ENCODE measurements at places on chromosomes 2 and 18. TPM values are rescaled to one million over a fixed set of nuclear protein-coding genes. Genes with fewer than 3 reads are reported as not detected.

Gene SLC38A11
- 2.2 TPM for polyA plus RNA-seq

Gene NMUR1
- 0.51 TPM for polyA plus RNA-seq

Gene ANO7
- polyA plus RNA-seq, result 3.1 TPM

Gene TUBA4B
- 0.38 TPM for polyA plus RNA-seq

Gene CLK1
- polyA plus RNA-seq, result 207 TPM

Gene BOLL
- not detected for polyA plus RNA-seq

Gene STEAP3
- 3.2 TPM for polyA plus RNA-seq

DNA sequence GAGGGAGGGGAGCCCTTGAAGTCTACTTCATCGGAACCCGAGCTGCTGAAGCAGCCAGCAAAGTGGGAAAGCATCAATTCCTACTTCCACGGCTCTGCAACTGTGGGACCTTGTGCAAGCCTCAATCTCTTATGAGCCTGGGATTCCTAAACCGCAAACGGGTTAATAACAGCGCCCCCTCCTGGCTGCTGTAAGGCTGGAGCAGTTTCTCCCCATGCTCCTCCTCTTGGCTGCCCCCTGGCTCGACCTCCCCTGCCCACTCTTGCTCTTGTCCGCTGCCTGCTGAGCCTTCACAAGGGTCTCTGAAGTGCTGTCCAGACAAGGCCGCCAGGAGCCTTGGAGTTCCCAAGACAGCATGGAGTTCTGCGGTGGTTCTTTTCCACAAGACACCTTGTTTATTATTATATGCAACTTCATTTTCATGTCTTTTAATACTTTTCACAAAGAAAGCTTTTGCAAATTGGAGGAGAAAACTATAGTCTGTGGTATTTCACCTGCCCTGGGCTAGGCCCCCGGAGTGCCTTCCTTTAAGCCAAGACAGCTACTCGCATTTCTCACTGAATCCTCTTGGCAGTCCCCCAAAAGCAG, 157.2 kb downstream of the DDX1 start:
- H3K4me3 ChIP-seq, result no peak overlapping the region
- H3K36me3 ChIP-seq, result no peaks in the 10 kb centered on the region
- H3K4me1 ChIP-seq, result peaks cover 21% of the 10 kb centered on the region

- DNase-seq, result no peak
- peaks cover 17% of the 10 kb centered on the region for H3K4me1 ChIP-seq
- no peak overlapping the region for H3K27ac ChIP-seq
These were observed 110.5 kb downstream of the ACKR3 start for GRCh38 chr2:236679884-236680860.

- no peak overlapping the region for H3K4me3 ChIP-seq
- peaks cover 14% of the 10 kb centered on the region for H3K36me3 ChIP-seq
- no peak overlapping the region for H3K27ac ChIP-seq
- no peak for DNase-seq
These were observed 183.5 kb downstream of the ANTXR1 start for GRCh38 chr2:69196327-69197117.

- no peak overlapping the region for H3K4me3 ChIP-seq
- no peaks in the 10 kb centered on the region for H3K4me1 ChIP-seq
- no peak for DNase-seq
- H3K27me3 ChIP-seq, result no peaks in the 10 kb centered on the region
- H3K27ac ChIP-seq, result no peak overlapping the region
These were observed 131.3 kb upstream of the TWIST2 start for GRCh38 chr2:238716585-238716984.

DNA sequence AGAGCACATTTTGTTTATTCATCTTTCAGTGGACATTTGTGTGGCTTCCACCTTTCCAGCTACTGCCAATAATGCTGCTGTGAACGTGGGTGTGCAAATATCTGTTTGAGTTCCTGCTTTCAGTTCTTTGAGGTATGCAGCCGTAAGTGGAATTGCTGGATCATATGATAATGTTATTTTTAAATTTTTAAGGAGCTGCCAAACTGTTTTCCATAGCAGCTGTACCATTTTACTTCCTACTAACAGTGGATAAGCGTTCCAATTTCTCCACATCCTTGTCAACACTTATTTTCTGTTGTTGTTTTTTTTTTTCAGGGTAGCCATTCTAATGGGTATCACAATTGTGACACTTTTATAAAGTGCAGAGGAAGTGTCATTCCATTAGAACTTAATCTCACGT, 162.5 kb downstream of the NCK2 start:
- DNase-seq, result no peak
- no peaks in the 10 kb centered on the region for H3K36me3 ChIP-seq
- no peaks in the 10 kb centered on the region for H3K27me3 ChIP-seq
- H3K4me1 ChIP-seq, result peaks cover 7% of the 10 kb centered on the region

DNA sequence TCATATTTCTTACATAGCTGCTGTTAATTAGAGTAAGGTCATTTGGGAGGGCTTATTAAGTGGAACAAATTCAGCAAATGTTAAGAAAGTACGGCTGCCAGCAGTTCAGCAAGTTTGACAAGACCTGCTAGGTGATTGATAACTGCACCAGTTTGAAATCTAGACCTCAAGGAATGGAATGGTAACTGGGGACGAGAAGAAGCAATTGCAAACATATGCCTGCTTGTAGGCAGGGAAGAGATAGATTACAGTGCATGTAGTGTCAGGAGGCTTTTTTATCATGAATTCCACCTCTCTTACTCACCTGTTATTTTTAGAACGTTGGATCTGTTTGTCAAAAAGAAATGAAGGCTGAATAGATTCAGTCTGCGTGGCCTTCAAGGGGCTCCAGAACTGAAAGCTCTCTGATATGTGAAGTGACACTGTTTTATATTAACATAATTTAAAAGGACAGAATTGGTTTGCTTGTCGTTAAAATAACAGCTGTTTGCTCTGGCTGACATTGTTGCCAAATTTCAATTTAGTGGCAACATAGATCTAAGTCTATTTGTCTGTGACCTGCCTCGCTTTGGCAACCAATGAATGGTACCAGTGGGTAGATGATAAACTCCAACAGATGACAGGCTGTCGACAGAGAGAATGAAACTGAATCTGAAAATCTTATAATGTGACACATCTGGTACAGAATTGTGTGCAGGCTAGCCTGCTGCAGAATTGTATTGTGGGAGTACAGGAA, 199.3 kb downstream of the ZNF407 start:
- no peaks in the 10 kb centered on the region for H3K36me3 ChIP-seq
- H3K27me3 ChIP-seq, result no peaks in the 10 kb centered on the region
- no peaks in the 10 kb centered on the region for H3K4me1 ChIP-seq
- DNase-seq, result peak; percentile 76

DNA sequence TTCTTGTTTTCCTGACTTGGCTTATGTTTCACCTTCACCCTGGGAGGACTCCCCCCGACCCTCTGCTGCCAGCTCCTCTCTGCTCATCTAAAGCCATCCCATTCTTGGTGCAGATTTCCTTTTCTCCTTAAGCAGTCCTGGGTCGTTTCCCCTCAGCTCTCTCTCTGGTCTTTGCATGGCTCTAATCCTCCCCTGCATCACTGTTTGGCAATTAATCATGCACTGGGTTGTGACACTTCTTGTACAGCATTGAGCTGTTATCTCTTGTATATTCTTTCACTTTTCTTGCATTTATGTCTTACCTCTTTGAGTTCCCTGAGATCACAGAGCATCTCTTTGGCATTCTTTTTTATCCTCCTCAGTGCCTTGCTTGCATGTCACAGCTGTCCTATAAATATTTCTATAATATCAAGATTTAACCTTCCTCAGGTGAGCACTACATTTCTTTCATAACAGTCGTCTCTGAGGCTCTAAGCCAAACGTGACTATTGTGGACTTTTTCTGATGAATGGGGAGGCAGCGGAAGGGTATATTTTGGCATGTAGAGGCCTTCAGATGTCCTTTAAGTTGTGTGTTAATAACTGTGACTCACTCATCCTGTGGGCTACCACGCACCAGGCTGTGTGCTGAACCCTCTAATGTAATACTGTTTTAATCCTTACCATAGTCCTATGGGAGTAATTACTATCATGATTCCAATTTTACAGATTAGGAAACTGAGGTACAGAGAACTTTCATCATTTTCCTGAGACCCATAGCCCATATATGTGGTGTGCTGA, 507.5 kb downstream of the SLC4A3 start:
- no peaks in the 10 kb centered on the region for H3K36me3 ChIP-seq
- no peak overlapping the region for H3K4me3 ChIP-seq
- H3K27me3 ChIP-seq, result no peaks in the 10 kb centered on the region
- no peak overlapping the region for H3K27ac ChIP-seq
- DNase-seq, result no peak

GRCh38 chr2:1697601-1698000, 46.7 kb downstream of the PXDN start:
- no peak for DNase-seq
- H3K27me3 ChIP-seq, result no peaks in the 10 kb centered on the region
- H3K36me3 ChIP-seq, result peaks cover 6% of the 10 kb centered on the region
- peaks cover 6% of the 10 kb centered on the region for H3K4me1 ChIP-seq

DNA sequence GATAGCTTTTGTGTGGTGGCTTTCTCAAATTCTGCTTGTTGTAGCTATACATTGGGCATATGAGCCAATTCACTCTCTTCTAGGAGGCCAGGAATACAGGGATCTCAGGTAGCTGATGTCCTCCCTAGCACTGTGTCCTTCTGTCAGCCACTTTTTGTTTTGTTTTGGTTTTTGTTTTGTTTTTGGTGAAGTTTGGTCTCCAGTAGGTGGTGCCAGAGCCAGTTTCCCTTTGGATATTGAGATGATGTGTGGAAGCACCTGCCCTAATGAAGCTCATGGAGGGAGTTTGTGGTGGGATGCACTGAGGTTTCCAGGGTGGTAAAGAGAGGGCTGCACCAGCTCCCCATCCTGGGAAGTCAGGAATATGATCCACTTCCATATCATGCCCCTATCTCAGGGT, 100.5 kb upstream of the VWC2L start:
- H3K4me1 ChIP-seq, result no peaks in the 10 kb centered on the region
- H3K27me3 ChIP-seq, result no peaks in the 10 kb centered on the region
- DNase-seq, result no peak
- H3K4me3 ChIP-seq, result no peak overlapping the region

DNA sequence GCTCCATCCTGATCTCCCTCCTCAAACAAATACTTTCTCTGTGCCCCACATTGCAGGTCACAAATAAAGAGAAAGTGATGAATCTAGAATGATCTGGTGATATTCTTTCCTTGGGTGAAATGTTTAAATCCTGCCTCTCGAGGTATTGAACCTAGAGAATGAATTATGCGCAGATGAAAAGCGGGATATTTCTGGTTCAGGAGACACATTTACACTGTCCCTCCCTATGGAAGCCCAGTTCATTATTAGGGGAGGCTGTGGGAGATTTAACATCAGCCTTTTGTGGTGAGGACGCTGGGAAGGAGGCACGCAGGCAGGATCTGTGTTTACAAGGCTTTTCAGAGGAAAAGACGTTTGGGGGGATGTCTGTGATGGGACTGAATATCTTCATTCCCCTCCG, 20.6 kb downstream of the MAPRE2 start:
- peaks cover 7% of the 10 kb centered on the region for H3K4me1 ChIP-seq
- DNase-seq, result no peak
- no peaks in the 10 kb centered on the region for H3K27me3 ChIP-seq
- no peak overlapping the region for H3K27ac ChIP-seq
